GM12892 (cell line): ENCODE measurements at places on chromosomes 4 and X.

DNA sequence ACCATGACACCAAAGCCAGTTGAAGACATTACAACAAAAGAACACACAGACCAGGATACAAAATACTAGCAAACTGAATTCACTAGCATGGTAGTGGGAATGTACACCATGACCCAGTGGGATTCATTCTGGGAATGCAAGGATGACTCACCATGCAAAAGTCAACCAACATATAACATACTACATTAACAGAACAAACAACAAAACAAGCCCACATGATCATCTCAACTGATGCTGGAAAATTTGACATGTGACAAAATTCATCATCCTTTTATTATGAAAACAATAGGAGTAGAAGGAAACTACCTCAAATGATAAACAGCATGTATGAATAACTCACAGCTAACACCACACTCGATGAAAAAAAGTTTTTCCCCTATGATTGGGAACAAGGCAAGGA, 190.2 kb downstream of the DCLK2 start:
- DNase-seq = no peak

GRCh38 chr4:121978172-121978516, 26.3 kb upstream of the TRPC3 start:
- no peak for DNase-seq

DNA sequence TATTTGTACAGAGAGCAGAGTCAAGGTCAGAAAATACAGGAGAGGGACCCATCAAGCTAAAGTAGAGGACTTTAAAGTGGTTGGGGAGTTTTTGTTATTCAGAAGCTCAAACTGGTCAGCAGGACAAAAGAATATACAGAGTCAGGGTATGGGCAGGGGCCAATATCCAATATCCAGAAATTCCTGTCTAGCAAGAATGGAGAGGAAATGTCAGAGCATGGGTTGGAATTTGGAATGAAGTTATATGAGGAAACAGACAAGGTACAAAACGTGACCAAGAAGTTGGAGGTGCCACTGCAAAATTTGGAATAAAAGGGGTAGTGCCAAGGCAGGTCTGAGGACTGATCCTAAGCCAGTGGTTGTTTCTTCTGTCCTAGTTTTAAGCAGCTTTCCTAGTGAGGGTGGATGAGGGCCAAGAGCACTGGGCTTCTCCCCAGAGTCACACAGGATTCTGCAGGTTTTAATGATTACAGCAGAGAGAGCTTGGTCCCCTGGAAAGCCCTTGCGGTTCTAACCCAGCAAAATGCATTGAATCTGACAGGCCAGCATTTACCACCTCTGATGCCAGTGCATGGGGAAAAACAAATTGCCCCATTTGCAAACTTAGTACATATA, 304.7 kb upstream of the FTHL17 start:
- no peak for DNase-seq

DNA sequence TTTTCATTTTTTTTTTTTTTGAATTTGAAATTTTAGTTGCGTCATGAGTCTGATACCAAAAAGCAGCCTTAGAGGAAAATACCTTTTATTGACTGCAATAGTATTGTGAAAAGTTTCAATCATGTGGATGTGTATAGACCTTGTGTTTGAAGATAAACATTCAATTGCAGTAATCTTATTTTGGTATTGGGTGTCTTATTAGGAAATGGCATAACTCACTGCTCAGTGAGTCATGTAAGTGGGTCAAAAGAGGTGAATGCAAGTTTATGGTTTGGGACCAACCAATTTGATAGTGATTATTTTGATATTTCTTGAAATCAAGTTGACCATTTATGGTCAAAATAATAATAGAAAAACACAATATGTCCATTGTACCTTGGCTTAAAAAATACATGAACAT, 627.8 kb upstream of the SLIT2 start:
- DNase-seq = no peak

- DNase-seq = no peak
These were observed 11.9 kb downstream of the HSD17B13 start for GRCh38 chr4:87310691-87311335.

GRCh38 chrX:87392369-87392768, 125.2 kb upstream of the KLHL4 start:
- no peak for DNase-seq

DNA sequence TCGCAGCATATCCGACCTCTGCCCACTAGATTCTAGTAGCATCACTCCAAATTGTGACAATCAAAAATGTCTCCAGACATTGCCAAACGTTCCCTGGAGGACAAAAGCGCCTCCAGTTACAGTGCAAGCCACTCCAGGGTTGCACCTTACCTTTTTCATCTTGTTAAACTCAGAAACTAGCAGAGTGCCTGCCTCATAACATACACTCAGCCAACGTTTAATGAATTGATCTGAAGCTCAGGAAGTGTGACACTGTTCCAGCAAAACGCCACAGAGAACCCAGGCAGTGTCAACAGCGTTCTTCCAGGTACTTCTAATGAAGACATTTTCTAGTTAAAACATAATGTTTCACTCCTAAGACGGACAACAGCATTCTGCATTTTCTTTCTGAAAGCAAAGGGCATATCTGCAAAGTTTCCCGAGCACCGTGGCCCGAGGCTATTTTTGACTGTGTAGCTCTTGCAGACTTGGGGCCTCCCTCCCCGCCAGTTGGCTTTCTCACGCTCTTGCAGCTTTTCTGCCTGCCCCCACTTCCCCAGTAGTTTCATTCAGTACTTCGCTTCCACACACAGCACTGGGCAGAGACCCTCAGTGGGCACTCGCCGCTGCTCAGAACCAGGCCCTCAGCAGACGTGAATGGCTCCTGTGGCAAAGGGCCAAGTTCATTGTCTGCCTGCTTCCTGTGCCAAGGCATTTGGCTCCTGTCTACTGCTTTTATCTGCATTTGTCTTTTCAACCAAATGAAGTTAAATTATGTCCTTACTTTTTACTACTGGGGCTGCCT, 133.4 kb upstream of the TTC29 start:
- no peak for DNase-seq

GRCh38 chr4:3291969-3292570, 751 bp upstream of the RGS12 start:
- DNase-seq = no peak

DNA sequence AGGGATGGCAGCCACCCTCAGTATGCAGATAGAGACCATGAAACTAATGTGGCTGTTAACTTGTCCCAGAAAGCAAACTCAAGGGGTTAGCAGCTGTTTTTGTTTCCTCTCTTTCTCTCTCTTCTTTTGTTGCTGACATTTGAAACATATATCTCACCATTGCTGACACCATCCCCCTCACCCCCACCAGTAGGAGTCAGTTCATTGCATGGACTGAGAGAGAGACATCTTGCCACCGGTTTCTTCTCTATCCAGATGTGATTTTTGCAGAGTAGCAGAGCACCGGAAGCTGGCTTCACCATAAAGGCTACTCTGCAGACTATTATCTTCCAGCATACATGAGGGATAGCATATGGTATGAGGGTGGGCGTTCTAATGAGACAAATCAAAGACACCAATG, 177.1 kb upstream of the FRG1 start:
- no peak for DNase-seq

DNA sequence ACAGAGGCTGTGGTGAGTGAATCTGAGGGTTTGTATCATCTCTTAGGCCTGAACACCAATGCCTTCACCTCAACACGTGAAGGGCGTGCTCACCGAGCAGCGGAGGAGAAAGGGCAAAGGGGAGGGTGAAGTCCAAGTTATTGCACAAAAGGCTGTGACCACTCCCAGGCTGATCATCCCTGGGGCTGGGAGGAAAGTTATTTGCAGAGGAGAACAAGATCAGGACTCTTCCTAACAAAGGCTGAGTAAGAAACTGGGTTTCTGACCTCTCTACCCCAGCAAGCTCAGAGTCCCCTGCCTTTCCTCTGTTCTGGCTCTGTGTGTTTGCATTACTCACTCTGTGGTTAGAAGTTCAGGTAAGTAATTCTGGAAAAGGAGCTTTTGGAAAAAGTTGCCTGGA, 366.3 kb upstream of the CXorf51A start:
- DNase-seq = no peak

GRCh38 chr4:138727731-138728130, 287.9 kb upstream of the NOCT start:
- DNase-seq = no peak

- no peak for DNase-seq
These were observed 67.2 kb upstream of the BRWD3 start for GRCh38 chrX:80876877-80877276.

GRCh38 chr4:181911420-181911819, 331.8 kb upstream of the TENM3 start:
- no peak for DNase-seq

DNA sequence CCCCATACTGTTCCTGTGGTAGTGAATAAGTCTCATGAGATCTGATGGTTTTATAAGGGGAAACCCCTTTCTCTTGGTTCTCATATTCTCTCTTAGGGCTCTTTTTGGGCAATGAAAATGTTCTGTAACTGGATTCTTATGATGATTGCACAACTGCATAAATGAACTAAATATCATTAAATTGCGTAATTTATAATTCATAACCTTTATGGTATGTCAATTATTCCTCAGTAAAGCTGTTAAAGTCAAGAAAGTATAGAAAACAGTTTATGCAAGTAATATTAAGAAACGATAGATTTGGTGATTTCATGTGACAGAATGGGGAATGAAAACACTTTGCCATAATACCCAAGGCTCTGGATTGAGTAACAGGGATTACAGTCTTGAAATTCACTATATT, 33.5 kb upstream of the SPANXD start:
- DNase-seq = no peak

DNA sequence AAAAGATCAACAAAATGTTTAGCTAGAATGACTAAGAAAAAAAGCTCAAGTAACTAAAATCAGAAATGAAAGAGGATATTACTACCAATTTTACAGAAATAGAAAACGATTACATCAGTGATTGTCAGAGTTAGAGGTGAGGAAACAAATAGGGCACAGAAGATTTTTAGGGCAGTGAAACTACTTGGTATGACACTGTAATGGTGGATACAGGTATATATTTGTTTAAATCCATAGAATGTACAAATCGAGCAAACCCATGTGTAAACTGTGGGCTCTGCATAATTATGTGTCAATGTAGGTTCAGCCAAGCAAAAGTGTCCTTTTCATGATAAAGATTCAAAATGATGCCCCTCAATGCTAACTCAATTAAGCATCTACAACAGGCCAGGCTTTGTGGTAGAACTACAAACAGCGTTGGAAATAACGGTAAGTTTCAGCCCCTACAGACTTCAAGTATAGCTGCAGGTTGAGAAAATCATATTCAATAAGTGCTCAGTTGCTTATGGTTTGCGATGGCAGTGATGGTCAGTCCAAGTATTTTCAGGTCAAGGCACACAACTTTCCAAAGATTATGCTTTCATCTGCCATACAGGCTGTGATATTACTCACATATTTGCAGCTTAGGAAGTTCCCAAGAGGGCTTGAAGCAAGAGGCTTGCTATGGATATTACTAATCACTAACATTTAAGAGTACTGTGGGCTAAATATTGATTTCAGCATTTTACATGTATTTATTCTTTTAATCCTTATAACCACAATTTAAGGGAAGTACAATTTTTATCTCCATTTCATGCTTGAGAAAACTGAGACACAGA, 158.6 kb downstream of the TET2 start:
- DNase-seq = no peak

DNA sequence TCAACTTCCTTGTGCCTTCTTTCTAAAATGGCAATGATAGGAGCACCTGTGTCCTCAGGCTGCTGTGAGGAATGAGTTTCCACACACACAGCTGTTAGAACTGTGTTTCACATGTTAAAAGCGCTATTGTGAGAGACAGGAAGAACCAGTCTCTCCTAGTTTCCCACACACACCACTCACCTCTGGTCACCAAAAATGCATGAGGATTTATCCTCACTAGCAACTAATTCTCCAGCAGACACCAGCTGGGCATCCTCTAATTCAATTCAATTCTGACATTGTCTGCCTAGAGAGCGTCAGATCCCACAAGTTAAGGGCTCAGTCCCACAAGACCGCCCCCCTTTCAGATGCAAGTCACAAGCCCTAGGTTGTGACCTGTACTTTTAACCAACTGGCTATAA, 29.0 kb upstream of the SLC2A9 start:
- DNase-seq = no peak
